ENCODE measurements at places on chromosomes 1 and 21.

DNA sequence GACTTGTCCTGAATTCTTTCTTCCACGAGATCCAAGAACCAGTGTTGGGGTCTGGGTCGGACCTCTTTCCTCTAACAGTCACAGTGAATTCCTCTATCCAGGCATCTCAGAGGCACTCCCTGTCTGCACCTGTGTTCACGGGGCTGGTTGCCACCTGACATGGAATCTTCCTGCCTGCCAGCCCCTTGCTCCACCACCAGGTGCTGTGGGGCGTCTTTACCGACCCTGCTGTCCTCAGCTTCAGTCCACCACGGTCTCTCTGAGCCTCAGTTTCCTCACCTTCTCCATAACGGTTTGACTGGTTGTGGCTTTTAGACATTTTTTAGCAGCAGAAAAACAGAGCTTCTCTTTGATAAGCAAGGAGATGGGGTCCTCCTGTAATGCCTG, 62.7 kb downstream of the SDC3 start:
- no peak for DNase-seq

DNA sequence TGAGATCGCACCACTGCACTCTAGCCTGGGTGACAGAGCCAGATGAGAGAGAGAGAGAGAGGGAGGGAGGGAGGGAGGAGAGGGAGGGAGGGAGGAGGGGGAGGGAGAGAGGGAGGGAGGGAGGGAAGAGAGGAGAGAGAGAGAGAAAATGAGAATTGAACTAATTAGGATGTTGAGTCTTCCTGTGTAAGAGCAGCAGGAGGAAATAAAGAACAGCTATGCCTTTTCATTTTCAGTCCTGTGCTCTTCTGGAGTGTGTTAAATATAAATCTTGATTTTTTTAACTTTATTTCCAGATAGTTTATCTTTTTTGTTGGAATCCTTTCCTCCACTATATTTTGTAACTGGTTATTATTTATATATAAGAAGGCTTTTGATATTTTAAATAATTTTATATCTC, 27.1 kb downstream of the DNTTIP2 start:
- no peak for DNase-seq

DNA sequence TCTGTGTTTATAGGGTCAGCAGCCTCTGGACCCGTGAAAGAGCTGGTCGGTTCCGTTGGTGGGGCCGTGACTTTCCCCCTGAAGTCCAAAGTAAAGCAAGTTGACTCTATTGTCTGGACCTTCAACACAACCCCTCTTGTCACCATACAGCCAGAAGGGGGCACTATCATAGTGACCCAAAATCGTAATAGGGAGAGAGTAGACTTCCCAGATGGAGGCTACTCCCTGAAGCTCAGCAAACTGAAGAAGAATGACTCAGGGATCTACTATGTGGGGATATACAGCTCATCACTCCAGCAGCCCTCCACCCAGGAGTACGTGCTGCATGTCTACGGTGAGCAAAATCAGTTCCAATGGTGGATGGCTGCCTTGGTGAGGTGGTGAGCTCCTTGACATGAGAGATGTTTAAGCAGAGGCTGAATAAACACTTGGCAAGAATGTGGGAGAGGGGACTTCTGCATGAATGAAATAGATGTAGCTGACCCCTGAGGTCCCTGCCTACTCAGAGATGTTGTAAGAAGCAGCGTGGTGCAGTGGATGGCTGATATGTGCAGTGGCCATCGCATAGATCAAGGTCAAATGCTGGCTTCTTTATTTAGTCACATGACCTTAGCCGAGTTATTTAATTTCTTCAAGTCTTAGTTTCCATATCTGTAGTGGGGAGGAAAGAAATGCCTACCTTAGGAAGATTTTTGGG, 9.3 kb downstream of the SLAMF7 start:
- DNase-seq = no peak

DNA sequence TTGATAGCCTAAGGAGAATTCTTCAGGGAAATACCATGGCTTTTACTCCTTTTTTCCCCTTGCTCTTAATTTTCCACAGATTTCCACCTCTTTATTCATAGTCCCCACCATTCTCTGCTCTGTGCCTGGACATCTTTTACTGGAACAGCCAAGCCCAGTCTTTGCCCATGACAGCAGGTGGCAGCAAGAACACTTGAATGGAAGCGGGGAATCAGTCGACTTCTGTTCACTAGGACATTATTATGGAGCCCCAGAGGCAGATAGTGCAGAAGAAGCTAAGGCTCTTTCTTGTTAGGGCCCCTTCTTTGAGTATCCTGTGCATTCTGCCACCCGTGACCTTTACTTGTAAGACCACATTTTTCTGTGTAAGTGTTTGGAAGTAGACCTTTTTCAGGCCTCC, 6.3 kb downstream of the OR14I1 start:
- DNase-seq = no peak

DNA sequence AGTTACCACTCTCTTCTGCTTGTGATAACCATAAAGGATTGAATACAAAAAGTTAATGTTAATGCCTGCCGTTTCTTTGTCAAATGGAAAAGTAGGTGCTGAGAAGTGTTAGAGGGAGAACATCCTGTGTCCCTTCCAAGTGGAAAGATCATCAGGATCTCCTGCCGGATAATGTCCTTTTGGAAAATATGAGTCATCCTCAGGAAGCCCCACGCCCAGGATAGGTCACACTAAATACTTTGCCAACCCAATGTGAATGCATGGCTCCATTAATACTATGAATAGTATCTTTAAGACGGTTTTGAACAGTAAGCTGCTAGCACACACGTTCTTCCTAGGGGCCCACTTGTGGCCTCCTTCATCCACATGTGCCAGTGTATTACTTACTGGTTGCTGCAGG, 279.5 kb downstream of the ZNF326 start:
- no peak for DNase-seq
